ENCODE measurements at places on chromosomes 7 and 10. TPM values are rescaled to one million over a fixed set of nuclear protein-coding genes. Genes with fewer than 3 reads are reported as not detected.

Gene CALN1
- 0.83 TPM for polyA plus RNA-seq

DNA sequence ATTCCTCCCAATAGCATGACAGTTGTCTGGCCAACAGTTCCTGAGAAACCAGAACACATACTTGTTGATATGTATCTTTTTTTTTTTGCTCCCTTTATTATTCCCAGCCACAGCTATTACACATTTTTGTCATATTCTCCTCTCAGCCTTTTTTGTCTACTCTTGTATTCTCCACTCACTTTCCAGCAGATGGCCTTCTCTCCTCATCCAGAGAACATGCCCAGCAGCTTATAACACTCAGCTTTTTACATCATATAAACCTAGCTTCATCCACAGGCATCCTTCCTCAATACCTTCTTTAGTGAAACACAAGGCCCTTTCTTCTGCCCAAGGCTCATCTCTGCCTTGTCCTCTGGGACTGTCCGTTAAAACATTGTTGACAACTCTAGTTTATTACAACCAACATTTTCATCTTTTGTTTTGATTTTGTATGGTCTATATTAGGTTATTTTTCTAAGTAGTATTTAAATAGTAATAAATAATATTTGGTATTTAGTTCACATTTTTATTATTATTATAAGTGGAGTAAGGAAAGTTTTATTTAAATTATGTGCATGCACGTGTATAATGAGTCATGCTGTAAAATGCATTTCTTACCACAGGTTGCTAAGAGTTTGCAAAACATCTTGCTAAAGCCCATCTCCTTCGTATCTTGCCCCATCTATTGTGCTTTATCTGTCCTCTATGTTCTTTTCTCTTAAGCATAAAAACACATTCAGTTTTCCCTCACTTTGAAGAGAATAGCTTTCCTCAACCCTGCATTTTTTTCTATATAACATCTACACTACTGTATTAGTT lies 101.5 kb downstream of the ORC5 start:
- DNase-seq, result no peak

DNA sequence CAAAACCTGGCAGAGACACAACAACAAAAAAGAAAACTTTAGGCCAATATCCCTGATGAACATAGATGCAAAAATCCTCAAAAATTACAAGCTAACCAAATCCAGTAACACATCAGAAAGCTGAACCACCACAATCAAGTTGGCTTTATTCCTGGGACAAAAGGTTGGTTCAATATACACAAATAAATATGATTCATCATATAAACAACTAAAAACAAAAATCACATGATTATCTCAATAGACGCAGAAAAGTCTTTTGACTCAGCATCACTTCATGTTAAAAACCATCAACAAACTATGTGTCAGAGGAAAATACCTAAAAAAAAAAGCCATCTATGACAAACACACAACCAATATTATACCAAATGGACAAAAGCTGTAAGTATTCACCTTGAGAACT lies 283.5 kb downstream of the THSD7A start:
- DNase-seq, result no peak

Gene PHKG1
- 1.1 TPM for polyA plus RNA-seq

- DNase-seq, result no peak
Observed at GRCh38 chr10:71084818-71085126, 127.6 kb upstream of the UNC5B start.

DNA sequence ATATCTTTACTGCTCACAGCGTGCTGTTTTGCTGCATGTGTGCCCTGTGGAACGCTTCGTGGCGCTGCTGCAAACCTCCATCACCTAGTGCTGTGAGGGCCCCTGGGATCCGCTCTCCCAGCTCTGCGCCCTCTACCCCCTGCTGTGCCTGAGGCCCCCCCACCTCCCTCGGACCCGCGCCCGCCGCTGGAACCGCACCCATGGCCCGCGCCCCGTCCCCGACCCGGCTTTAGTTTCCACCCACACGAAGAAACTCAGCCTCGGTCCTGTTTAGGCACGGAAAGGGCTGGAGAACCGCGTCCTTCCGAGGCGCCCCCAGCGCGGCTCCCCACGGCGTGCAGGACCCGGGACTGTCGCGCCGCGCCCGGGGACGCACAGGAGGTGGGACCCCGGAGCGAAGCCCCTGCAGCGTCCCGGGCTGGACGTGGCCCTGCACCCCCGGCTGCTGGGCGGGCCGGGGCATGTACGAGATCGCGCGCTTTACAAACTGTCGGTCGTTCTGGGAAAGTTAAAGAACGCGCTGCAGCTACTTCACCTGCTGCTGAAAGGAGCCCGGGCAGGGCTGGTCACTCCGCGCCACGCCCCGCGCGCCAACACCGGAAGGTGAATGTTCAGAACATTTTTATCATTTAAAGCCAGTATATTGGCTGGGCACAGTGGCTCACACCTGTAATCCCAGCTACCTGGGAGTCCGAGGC lies 54.3 kb downstream of the BMS1 start:
- DNase-seq, result no peak

GRCh38 chr7:130009848-130010688 lies 41.1 kb downstream of the ZC3HC1 start:
- no peak for DNase-seq

Gene ITGA8
- 47.9 TPM for polyA plus RNA-seq

DNA sequence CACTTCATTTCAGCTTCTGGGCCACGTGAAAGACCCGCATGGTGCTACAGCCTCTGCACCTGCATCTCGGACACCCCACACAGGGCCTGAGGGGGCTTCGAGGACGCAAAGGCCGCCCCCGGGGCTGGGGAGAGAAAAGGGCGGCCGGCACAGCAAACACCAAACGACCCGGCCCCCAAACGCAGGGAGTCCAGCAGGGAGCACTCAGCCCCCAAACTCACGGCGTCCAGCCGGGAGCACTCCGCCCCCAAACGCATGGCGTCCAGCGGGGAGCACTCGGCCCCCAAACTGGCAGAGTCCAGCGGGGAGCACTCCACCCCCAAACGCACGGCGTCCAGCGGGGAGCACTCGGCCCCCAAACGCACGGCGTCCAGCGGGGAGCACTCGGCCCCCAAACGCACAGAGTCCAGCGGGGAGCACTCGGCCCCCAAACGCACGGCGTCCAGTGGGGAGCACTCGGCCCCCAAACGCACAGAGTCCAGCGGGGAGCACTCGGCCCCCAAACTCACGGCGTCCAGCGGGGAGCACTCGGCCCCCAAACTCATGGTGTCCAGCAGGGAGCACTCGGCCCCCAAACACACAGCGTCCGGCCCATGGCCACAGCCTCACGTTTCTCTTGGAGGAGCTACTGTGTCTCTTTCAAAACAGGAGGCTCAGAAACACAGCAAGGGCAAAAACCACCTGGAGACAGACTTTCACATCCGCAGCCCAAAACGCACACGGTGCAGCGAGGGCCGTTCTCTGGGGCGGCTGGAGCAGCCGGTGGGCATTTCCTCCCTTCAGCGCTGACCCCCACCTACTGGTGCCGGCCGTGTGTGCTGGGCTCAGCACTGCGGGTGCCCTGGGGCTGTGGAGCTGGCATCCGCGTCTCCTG lies 27.0 kb upstream of the UTF1 start:
- DNase-seq, result no peak

DNA sequence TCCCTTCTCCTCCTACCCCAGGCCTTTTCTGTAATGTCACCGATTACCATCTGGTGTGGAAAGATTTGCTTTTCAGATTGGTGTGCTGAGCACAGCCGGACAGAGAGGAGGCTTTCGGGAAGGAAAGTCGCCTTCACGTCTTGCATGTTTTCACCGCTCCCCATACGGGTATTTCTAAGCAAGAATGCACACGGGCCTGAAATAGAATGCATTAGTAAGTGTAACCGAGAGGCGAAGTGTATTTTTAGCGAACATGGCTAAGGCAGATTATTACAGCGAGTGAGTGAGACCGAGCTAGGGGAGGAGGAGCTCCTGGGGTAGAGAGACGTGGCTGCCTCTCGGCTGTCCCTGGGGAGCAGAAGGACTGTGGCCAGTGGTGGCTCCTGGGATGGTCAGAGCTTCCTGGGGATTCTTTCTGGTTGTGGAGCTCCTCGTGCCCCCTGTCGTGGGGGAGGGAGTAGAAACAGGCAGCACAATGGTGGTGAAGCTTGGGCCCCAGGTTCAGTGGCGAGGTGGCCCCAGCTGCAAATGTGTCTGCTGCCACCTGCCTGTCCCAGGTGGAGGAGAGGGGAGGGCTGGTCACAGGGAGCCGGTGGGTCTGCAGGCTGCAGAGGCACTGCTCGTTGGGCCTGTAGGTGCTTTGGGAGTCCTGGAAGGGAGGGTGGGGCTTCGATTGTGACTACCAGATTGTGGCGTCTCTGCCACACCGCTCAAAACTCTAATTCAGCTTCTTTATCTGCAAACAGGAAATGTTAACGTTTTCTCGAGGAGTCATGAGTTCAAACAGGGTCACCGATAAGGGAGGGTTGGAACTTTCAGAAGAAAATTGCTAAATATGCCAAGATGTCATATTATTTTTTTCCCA lies 135.8 kb downstream of the CAMK1D start:
- no peak for DNase-seq

DNA sequence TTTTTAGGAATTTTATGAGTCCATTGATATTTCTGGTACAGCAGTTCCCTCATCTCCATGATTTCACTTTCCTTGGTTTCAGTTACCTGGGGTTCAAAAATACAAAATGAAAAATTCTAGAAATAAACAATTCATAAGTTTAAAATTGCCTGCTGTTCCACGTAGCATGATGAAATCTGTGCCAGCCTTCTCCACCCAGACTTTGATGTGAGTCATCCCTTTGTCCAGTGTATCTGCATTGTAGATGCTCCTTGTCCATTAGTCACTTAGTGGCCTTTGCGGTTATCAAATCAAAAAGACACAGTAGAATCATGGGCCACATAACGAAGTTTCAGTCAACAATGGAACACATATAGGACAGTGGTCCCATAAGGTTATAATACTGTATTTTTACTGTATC lies 286.9 kb downstream of the PTEN start:
- DNase-seq, result no peak

Gene GRB10
- polyA plus RNA-seq, result 33.5 TPM

Gene VSTM2A
- 4.3 TPM for polyA plus RNA-seq

Gene SAP25
- 1.7 TPM for polyA plus RNA-seq

Gene ARHGEF35
- polyA plus RNA-seq, result 22.3 TPM
